ENCODE measurements at places on chromosomes 12 and 14.

DNA sequence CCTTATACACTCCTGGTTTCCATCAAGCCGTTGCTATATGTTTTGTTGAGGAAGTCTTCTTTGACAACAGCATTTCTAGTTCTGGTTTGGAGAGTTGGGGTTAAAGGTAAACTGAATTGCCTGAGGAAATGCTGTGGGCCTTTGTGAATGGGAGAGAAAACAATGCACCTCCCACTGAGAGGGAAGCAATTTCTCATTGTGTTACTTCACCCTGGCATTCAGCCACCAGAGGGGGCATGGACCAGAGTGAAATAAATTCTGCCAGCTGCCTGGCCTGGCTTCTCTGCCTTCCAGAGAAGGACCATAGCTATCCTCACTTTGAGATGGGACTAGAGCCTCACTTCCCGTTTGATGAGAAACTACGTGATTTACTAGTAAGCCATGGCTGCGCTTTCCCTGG is 475.3 kb downstream of the EGLN3 start:
- DNase-seq = no peak

DNA sequence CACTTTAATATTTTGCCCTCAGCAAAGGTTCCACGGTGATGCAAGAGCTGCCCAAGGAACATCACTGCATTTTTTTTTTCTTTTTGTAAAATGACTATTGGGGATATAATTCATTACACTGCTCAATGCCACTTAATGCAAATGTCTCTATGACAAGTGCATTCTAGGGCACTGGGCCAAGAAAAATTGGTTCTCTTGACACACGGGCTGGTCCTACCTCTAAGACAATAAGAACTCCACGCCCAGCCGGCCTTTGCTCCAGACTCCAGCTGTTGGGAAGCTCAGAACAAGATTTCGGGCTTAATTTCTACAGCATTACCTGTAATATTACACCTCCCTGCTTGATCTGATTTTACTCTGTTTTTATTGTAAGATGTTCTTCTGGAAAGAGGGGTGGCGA is 48.8 kb upstream of the VRK1 start:
- DNase-seq = no peak

- no peak for DNase-seq
Measured at GRCh38 chr12:14803830-14804160, 325 bp downstream of the C12orf60 start.

- peak; percentile 34 for DNase-seq
Measured at GRCh38 chr12:2291182-2291832, 238.5 kb downstream of the CACNA1C start.

GRCh38 chr12:51823875-51824565 is 24.5 kb downstream of the FIGNL2 start:
- DNase-seq = no peak

Data from activated CD4-positive, alpha-beta T cell treated with anti-CD3 and anti-CD28 coated beads, Interleukin-2, amount 50 U/mL, for 24 hours (primary cell).